ENCODE measurements at places on chromosomes 5 and 9.

DNA sequence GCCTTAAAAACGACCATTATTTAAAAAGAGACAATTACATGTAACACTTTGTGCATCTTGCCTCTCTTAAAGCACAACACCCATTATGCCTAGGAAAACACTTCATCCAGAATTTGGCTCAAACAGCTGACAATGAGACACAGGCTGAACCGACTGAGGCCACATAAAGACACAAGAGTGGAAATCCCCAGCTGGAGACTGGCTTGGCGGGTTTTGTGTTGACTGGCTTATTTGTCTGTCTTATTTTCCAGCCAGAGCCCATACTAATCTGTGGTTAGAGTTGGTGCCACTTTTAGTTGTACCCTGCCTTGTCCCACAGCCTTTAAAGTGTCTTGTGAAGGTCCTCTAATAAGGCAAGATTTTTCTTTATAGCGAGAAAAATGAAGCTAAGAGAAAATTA is 21.2 kb downstream of the TRIM14 start:
- DNase-seq: no peak

DNA sequence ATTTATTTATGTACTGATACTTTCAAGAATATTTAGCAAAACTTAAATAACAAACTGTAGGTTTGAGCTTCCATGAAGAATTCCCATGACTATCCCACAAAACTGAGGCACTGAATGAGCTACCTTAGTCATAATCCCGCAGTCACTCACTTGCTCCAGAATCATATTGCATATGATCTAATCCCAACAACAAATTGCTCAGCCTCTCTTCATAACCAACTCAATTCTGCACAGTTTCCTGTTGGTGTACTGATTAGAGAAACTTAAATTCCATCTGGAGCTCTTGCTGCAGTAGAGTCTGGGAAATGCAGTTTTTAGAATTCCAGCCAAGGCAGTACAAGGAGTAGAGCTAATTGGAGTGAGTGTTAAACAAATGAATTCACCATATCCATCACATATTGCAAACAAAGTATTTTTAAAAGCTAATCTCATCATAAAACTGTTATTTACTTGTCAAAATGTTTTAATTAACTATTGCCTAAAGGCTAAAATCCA is 35.7 kb upstream of the CDH18 start:
- DNase-seq: no peak

DNA sequence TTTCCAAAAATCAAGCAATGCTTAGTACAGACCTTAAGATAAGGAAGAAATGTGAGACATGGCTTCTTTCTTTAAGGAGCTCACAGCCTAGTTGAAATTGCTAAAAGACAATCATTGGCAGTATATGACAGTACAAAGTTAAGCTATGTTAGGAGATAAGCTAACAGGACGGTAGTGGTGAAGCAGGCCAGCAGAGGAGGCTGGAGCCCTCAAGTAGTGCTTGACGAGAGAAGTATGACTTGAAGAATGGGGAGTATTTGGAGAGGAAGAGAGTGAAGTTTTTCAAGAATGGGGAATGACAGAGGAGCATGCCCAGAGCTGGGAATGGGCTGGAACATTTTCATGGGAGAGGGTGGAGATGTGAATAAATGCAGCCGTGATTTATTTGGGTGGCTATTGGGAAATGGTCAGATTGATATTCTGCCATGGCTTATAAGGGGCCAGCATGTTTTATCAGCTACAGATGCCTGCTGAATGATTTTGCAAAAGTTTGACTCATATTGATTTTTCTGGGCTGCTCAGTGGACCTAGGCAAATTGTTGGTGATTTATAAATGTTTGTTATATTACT is 43.7 kb downstream of the LURAP1L start:
- no peak for DNase-seq

- DNase-seq: no peak
These were observed 31.6 kb upstream of the FST start for GRCh38 chr5:53448851-53449250.

DNA sequence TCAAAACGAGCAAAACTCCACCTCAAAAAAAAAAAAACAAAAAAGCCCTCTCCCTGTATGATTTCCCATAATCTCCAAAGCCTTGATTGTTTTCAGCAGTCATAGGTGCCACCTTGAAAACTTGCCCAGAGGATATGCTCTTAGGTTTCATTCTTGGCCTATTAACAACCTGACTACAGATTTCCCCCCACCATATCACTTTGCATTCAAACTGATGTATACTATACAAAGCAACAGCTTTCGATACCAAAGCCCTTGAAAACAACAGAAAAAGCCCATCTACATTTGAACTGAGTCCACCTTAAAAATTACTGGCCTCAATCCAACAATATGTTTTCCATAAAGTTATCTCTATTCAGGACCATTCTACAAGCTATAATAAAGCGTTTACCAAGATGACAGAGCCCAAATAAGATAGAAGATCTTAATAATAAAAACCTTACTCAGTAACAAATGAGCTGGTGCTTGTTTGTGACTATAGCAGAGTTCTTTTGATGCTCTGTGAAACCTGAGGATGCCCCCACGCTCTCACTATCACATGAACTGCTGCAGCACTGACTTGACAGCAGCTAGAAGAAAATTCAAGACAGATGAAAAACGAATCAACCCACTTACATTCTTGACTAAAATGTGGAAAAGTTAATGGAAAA is 44.4 kb downstream of the FNBP1 start:
- DNase-seq: no peak

DNA sequence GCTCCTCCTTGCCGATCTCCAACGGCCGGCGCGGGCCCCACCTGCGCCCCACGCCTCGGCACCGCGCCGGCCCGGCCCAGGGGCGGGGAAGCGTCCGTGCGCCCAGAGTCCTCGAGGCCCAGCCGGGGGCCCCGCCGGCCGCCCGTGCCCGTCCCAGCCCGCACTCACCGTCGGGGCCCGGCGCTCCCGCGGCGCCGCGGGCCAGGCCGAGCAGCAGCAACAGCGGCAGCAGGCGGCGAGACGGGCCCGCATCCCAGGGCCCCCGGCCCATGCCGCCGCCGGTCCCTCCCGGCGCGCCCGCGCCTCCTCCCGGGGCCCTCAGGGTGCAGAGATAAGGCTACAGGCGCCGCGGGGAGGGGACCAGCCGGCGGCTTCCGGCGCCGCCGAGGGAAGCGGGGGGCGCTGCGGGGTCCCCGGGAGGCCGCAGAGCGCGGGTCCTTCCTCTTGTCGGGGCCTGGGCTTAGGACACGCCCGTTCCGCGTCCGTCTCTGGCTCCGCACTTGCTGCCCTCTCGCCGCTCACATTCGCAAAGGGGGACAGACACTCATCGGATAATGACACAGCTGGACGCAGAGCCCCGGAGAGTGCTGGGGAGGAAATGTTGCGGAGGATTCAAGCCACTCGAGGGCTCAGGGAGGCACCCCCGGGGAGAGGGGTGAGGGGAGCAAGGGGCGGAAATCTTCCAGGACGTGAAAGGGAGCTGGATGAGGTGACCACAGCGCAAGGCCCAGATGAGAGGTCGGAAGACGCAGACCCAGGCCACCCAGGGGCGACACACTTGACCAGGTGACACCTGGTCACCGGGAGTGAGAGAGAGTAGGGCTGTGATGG is at the start of gene SUSD1:
Gene SUSD1, minus strand, starts transcription at position 333 of the 831 bp plus-strand sequence. Its CDS starts 62 bp downstream, at position 271.
- DNase-seq: no peak

DNA sequence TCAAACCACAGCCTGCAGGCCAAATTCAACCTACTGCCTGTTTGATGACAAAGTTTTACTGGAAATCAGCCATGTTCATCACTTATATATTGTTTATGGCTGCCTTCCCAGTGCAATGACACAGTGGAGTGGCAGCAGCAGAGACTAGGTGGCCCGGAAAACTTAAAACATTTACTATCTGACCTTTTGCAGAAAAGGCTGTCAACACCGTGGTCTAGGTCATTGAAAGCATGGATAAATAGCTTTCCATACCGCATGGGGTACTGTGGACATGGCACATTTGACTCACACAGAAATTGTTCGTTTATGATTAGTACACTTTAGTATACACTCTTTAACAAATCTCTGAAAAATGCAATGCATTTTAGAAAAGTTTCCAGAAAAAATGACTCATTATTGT is 298.3 kb upstream of the EFNA5 start:
- no peak for DNase-seq

DNA sequence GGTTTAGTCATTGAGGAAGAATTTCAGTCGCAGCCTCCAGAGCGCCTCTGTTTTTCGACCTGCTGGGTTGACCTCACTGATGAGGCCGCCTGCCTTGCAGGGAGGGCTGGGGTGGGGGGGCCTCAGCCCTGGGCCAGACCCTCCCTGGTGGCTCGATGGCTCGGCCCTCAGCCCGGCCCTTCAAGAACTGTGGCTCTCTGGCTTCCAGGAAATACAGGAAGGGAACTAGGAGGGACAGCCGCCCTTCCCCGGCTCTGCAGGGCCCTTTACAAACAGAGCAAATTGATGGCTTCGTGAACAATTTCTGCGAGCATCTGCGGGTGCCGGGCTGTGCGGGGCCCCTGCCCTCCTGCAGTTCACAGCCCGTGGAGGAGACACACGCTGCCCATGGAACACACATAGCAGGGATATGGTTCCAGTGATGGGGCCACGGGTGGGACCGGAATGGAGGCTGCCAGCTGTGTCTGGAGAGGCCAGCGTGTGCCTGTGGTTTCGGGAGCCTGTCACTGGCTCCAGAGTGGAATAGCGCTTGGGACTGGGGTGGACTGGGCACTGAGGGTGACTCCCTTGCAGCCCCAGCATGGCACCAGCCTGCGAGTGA is 39.6 kb downstream of the COL5A1 start:
- no peak for DNase-seq

DNA sequence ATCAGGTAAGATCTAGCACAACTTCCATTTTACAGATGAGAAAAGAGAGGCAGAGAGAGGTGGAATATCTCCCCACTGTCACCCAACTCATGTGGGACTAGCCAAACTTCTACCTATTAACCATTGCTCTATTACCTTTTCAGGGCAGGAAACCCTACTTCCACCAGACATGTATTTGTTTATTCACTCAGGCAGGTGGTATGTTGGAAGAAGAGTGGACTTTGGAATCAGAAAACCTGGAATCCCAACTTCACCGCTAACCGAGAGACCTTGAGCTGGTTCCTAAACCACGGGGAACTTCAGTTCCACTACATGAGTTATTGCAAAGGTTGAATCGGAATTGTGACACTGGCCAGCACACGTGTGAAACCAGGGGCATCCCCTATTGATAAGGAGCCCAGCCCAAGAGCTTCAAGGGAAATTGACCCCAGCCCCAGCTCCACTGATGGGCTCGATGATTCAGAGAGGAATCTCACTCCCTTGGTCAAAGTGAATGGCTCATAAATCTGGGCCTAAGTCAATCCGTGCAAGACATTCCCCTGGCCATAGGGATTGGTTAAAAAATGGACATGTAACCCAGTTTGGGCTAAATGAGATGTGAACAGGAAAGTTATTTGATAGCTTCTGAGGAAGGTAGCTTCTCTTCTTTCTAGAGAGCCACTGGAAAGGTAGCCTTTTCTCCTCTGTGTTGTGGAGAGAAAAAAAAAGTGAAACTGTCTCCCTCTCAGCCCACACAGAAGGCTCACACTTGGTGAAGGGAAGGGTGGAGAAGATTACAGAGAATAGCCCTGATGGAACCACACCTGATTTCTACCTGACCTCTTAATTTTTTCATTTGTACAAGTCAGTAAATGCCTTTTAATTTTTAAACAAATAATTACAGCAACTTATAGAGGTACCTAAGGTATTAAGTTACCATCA is 5.5 kb upstream of the GLIS3 start:
- no peak for DNase-seq

DNA sequence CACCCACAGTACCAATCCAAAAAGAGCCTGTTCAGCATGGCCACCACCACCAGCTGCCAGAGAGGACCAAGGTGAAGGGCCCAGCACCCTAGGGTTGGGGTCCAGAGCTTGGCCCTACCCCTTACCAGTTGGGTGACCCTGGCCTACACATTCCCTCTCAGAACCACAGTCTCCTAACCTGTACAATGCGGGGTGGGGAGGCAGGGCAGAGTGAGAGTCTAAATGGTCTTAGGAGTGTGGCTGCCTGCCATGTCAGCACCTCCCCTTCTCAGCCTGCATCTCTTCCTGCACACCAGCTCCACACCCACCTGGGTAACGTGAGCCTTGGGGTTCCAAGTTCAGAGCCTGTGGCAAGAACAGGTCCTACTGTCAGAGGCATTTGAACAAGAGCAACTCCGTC is 92.2 kb downstream of the C5orf15 start:
- DNase-seq: no peak

GRCh38 chr9:111980398-111980797 is 83.8 kb downstream of the UGCG start:
- DNase-seq: no peak

DNA sequence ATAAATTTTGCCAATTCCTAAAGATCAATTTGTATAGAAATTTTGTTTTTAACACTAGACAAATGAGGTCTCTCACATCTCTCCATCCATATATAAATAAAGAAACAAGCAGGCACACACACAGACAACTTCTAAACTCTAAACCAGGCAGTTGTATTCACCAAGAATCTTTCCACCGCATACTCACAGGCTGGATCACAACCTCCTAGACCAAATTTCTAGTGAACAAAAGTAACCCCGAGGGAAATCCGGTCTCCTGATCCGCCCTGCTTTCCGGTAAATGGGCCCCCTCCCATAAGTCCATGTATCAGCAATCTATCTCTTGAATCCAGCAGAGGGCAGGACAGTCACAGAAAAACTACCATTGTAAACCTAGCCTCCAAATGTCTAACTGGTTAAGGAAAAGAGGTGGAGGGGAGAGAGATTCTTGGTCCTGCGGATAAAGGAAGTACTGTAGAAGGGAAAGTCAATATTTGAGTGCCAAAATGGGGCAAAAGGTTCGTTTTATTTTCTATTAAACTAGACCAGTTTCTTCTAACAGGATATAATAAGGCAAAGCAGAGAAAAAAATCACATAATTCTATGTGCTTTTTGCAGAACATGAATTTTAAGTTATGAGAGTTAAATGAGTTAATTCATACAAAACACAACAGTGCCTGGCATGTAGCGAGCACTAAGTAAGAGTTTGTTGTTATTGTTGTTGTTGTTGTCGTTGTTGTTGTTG is 4.8 kb upstream of the SMU1 start:
- DNase-seq: peak; percentile 87

DNA sequence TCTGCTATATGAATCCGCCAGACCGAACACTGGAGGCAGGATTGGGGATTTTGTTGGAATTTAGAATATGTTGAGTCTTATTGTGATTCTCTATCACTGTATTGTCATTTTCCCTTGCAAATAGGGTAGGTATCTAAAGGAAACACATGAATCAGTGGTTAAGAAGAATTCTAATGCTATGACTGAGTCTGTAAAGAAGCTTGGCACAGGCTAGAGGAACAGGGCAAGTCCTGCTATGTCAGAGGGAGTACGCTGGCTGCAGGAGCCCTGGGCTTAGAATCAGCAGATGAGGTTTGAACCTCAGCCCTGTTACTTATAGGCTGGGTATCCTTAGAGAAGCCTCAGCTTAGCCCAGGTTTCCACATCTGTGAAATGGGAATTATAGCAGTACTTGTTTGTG is 198.1 kb downstream of the NR3C1 start:
- DNase-seq: peak; percentile 81

GRCh38 chr9:118444403-118444802 is 740.2 kb downstream of the TLR4 start:
- no peak for DNase-seq

DNA sequence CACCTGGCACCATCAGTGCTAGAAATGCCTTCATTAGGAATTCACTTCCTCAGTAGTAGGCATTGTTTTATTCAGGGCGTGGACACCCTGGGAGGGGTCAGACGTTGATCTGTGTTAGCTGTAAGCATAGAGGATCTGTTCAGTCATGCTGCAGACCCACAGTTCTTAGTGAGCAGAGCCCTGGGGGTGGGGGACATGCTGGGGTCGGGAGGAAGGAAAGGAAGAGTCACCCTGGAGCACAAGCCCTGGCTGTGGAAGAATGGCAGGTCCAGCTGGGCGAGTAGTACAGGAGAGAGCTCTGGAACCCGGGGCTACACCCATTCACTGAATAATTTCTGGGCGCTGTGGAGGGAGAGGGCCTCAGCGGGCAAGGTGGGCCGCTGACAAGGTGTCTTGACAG is 172.5 kb downstream of the FSTL4 start:
- DNase-seq: no peak

Measured in astrocyte of the cerebellum (primary cell).